ENCODE measurements at places on chromosomes 2 and 18. TPM values are rescaled to one million over a fixed set of nuclear protein-coding genes. Genes with fewer than 3 reads are reported as not detected.

C2orf78 gene
- 0.51 TPM for total RNA-seq

EFR3B gene
- total RNA-seq: 3.5 TPM

GRCh38 chr2:231684314-231685223 is 23.8 kb upstream of the PTMA start:
- no peak for DNase-seq

GRCh38 chr18:58402247-58402646 is 226.6 kb downstream of the ALPK2 start:
- DNase-seq: no peak

TNFRSF11A gene
- total RNA-seq: 0.56 TPM

DNA sequence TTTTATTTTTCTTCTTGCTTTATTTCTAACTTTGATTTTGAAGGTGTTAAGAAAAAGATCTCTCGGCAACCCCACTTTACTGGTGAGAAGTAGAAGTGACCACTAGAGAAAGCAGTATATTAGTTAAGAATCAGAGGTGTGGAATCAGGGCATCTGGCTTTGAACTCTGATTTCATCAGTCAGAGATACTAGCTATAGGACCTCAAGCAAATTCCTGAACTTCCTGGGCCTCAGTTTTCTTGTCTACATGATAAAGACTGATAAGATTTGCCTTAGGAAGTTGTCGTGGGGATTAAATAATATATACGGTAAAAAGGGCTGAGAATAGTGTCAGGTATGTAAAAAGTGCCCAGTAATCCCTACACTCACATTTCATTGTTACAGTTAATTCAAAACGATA is 440.3 kb upstream of the CRIM1 start:
- no peak for DNase-seq

- DNase-seq: no peak
These were observed 501.5 kb downstream of the BCL11A start for GRCh38 chr2:60051991-60052390.

C2orf49 gene
- total RNA-seq: 13.2 TPM

Data from GM12878 (cell line).